ENCODE measurements at places on chromosomes 6 and 20.

DNA sequence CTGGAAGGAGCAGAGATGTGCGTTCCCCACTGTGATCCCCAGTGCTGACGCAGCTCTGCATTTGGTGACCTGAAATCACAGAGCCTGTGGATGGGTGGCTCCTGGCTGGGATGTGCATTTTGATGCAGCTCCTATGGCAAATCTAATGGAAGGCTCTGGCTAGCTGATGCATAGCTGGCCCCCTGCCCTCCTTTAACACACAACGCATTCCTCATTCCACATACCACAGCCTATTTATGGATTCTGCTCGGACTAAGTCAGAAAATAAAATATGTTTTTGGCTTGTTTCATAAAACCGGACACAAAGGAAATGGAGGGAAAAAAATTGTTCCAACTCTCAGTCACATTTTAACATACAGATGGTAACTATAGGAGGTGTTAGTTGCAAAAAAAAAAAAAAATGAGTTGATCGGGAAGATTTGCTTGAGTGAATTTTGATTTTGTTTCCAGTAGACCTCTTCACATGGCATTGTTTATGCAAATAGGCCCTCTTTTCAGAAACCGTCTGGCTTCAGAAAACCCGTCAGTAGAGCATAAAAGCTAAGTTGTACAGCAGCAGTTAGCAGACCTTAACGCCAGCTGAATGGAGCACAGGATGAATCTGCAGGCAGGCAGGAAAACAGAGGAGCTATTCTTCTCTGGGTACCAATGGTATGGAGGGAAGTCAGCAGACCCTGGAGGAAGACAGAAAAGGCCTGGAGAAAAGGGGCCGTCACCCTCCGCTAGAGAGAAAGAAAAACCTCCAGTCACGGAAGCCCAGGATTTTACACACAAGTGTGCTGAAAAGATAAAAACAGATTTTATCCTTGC is 215.4 kb downstream of the HDGFL1 start:
- no peak for DNase-seq

GRCh38 chr20:32706486-32706885 is 32.7 kb upstream of the C20orf203 start:
- no peak for DNase-seq

DNA sequence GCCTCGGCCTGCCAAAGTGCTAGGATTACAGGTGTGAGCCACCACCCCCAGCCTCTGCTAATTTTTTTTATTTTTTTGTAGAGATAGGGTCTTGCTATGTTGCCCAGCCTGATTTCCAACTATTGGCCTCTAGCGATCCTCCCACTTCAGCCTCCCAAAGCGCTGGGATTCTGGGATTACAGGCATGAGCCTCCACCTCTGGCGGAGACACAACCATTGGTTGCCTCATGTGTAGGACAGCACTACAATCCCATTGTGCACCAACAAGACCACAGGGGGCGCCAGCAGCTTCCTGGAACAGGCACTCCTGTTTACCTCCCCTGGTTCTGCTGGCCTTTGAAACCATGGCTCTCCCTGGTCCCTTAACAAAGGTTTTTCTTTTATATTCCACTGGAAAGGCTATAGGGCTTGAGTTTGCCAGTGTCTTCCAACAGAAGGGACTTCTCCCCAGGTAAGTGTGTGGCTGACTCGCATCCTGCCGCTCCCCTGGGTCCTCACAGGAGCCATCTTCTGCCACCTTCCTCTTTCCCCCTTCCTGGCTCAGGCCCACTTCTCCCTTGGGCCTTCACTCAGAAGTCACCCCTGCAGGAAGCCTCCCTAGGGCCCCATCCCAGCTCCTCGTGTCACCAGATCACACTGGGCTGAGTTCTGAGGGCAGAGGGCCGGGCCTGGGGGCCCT is 39.2 kb upstream of the TLDC2 start:
- peak; percentile 87 for DNase-seq

GRCh38 chr6:35170891-35171290 is 29.8 kb upstream of the TCP11 start:
- DNase-seq: no peak
